ENCODE measurements at places on chromosomes 5 and 9. TPM values are rescaled to one million over a fixed set of nuclear protein-coding genes. Genes with fewer than 3 reads are reported as not detected.

DNA sequence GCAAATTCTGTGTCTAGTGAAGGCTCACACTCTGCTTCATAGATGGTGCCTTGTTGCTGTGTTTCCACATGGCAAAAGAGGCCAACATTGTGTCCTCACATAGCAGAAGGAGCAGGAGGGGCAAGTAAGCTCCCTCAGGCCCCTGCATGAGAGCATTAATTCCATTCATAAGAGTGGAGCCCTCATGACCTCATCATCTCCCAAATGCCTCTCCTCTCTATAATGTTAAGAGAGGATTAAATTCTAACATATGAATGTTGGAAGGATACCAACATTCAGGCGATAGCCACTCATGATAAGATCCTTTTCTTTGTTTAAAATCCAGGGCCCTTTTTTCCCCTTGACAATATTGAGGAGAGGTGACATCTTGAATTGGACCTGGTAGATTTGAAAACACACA, 35.2 kb upstream of the PAM start:
- no peaks in the 10 kb centered on the region for H3K36me3 ChIP-seq
- DNase-seq: no peak
- no peak overlapping the region for H3K27ac ChIP-seq
- no peaks in the 10 kb centered on the region for H3K27me3 ChIP-seq
- H3K4me3 ChIP-seq: no peak overlapping the region

DNA sequence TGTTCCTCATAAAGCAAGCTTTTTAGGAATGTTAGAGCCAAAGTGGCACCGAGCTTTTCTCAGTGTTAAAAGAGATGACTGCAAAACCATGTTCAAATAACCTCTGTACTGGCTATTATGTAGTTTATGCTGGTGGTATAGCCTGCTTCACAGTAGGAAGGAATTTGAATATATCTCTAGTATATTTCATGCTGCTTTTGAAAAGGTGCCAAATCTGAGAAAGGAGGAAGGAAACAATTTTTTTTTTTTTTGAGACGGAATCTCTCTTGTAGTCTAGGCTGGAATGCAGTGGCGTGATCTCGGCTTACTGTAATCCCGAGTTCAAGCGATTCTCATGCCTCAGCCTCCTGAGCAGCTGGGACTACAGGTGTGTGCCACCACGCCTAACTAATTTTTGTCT, 13.5 kb downstream of the CREBRF start:
- H3K36me3 ChIP-seq: no peaks in the 10 kb centered on the region
- no peak overlapping the region for H3K27ac ChIP-seq
- H3K4me3 ChIP-seq: no peak overlapping the region
- H3K4me1 ChIP-seq: peaks cover 15% of the 10 kb centered on the region
- DNase-seq: no peak

DNA sequence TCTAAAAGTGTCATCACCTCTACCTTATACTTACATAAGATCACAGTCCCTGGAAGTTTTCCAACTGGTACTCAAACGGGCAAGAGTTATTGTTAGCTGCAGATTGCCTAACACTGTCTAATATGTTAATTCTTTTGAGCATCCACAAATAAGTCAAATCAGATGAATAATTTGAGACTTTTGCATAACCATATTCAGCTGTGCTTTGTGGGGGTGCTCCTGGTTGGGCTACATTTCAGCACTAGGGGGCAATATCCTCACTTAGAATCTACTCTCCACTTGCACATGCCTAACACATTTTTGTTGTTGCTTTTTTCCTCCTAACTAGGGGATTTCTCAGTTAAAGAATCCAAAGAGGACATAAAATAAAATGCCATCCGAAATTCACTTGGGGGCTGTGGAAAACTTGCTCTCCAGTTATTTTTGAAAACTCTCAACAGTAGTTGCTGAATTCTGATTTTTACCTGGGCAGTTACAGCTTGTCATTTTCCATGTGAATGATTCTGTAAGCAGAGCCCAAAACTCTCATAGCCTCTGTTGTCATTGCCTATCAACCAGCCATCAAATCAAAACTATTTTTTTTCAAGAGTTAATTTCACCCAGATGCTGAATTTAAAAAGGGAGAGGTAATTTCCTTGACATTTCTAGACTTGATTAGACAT, 71.5 kb downstream of the TRIM36 start:
- H3K4me1 ChIP-seq: peaks cover 4% of the 10 kb centered on the region
- no peak overlapping the region for H3K27ac ChIP-seq
- no peaks in the 10 kb centered on the region for H3K36me3 ChIP-seq
- H3K4me3 ChIP-seq: no peak overlapping the region
- no peak for DNase-seq

DNA sequence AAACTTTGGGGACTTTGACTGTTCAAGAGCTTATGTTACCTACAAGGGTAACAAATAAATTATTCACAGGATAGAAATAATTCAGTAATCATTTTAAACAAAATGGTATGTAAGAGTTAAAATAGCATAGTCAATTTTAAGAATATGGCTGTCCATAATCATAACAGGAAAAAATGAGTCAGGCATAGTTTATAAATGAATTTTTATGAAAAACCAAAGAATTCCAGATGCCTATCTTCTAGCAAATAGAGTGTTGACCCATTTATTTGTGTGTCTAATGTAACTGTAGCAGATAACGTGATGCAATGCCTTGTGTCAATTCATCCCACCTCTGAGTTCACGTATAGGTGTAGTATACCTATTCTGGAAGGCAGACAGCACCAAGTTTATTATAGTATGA, 169.7 kb upstream of the CDH9 start:
- H3K4me1 ChIP-seq: no peaks in the 10 kb centered on the region
- DNase-seq: no peak
- no peak overlapping the region for H3K27ac ChIP-seq
- no peaks in the 10 kb centered on the region for H3K27me3 ChIP-seq

DNA sequence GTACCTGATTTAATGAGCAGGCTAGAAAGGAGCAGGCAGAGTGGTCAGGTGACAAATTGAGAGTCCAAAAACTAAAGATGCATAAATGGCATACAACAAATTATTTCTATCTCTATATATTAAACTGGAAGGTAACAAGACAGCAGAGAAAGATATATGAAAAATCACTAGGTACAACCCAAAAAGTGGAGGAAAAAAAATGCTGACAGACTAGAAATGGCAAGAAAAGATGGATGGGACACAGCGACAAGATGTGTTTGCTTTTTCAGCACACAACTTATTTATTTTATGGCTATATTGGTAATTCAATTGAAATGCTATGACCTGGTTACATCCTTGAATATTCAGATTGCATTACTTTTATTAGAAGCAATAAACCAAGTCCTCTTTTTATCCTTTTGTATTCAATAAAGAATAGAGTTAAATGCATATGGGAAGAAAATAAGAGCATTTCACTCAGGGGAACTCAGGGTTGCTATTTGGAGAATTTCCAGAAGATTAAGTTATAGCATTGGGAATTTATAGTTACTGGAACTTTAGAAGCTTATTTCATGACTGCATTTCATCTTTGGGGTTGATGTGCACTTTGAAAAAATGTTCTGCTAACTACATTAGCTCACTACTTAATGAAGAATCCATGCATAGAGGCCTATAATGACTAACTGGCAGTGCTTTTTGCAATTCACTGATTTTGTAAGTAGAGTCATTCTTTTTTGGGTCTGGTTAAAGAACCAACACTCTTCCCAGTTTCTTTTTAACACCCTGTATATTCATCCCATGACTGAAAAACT, 566.6 kb upstream of the TUSC1 start:
- H3K4me1 ChIP-seq: no peaks in the 10 kb centered on the region
- H3K27ac ChIP-seq: no peak overlapping the region
- no peak for DNase-seq
- H3K36me3 ChIP-seq: no peaks in the 10 kb centered on the region
- no peaks in the 10 kb centered on the region for H3K27me3 ChIP-seq
- H3K4me3 ChIP-seq: no peak overlapping the region

Gene FBP2
- polyA plus RNA-seq: not detected

DNA sequence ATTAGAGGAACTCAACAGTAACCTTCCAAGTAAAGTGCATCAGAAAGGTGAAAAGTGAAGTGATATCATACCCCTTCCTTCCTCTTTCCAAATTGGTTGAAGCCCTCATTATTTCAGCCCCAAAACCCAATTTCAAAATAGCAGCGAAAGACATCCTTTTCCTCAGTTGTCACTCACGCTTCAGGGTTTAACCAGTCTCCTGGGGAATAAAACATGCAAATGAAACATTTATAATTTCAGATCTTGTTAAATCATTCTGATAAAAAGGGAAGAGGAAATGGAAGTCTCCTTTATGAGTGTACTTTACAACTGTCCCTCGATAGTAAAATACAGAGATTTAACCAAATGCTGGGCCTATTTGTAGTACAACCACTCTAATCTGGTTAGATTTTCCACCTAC, 22.5 kb downstream of the TRPM6 start:
- no peaks in the 10 kb centered on the region for H3K27me3 ChIP-seq
- H3K27ac ChIP-seq: no peak overlapping the region
- H3K4me1 ChIP-seq: no peaks in the 10 kb centered on the region
- DNase-seq: no peak
- no peaks in the 10 kb centered on the region for H3K36me3 ChIP-seq

- peaks cover 19% of the 10 kb centered on the region for H3K4me1 ChIP-seq
- no peaks in the 10 kb centered on the region for H3K27me3 ChIP-seq
- no peak overlapping the region for H3K27ac ChIP-seq
- no peak for DNase-seq
- H3K4me3 ChIP-seq: no peak overlapping the region
Observed at GRCh38 chr9:93467062-93467416, 13.7 kb upstream of the FAM120AOS start.

Data from ovary (tissue), 10 donors.